ENCODE measurements at places on chromosomes 6 and 20.
A peak's percentile ranks its signal among the peaks of the same experiment; 100 is the strongest.

DNA sequence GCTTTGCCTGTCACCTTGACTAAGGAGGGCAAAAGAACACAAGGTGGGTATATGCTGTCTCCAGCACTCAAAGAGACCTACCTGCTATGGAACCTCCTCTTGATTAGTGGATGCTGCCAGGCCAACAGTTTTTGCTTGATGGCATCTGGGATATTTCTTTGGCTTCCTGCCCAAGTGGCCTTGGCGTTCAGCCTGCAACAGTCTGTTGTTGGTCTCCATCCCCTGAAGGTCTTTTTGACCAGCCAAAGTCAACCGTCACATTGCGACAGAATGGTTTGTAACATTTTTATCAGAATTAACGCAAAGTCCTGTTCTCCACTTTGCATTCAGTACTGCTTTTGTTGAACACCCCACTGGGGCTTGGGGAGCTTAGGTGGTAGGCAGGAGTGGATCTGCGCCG is 37.1 kb downstream of the SERPINB1 start:
- DNase-seq: no peak

- peak; percentile 41 for DNase-seq
Observed at GRCh38 chr6:99746261-99746895, 139.7 kb downstream of the PRDM13 start.

DNA sequence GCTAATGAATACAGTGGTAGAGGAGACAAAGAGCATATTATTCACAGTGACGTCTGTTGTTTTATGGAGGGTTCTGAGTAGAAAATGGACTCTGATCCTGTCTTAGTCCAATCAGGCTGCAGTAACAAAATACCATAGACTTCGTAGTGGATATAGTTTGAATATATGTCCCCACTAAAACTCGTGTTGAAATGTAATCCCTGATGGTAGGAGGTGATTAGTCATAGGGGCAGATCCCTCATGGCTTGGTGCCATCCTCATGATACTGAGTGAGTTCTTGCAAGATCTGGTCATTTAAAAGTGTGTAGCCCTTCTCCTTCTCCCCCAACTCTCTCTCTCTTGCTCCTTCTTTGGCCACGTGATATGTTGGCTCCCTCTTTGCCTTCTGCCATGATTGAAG is 82.5 kb downstream of the CD83 start:
- no peak for DNase-seq

DNA sequence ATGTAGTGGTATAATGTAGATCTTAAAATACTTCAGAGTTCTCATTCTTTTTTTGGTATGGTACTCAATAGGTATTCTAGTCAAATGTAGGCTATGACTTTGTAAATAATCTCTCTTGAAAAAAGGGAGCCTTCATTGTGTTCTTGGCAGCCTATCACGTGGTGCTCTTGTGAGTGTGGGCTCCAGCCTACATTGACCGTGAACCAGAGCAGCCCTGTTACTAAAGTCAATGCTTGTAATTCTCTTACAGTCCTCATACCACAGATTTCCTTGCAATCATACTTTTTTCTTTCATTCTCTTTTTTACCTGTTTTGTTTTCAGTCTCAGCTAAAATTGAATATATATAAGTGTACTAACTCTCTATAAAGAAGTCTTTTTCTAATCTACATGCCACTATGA is 31.1 kb downstream of the ARID1B start:
- DNase-seq: no peak

DNA sequence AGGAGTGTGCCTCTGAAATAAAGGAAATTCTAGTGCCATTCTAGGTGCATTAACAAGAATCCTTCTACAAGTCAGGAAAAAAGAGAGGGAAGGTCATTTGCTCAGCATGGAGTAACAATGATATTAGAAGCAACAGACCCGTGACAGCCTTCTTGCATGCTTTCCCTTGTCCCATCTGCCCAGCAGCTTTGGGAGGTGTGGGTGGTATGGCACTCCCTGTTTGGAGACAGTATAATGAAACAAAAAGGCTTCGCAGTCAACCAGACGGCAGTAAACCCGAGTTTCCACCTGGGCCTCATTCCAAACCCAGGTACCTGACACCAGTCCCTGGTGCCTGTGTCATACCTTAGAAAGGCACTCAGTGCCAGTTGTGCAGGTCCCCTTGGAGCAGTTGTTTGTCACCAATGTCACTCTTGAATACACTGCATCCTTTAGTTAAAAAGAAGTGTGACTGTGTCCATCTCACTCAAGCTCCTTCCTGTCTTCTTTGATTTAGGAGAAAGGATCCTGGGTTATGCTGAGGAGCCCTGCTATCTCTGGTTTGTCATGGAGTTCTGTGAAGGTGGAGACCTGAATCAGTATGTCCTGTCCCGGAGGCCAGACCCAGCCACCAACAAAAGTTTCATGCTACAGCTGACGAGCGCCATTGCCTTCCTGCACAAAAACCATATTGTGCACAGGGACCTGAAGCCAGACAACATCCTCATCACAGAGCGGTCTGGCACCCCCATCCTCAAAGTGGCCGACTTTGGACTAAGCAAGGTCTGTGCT is 14.7 kb downstream of the STK35 start:
- no peak for DNase-seq

GRCh38 chr6:85479208-85479607 is 29.3 kb downstream of the NT5E start:
- DNase-seq: no peak

DNA sequence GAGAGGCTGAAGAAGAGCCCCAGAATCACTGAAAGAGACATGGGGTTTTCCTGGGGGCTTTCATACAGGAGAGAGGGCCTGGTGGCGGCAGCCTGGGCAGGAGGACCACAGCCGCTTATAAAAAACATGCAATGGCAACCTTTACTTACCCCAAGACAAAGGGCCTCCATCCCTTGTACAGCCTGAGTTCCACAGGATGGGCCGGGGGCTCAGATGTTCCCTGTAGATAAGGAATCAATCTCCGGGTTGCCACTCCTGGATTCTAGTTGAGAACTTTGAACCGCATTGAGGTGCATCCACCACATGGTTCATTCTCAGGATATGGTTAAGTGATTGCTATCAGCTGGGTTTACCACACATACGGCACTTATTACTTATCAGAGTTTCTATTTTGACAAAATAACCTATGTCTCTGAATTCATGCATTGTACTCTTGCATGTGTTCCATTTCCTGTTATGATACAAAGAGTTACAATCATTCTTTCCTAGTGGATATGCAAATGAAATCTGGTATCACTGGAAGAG is 677.6 kb downstream of the KIF16B start:
- DNase-seq: no peak

DNA sequence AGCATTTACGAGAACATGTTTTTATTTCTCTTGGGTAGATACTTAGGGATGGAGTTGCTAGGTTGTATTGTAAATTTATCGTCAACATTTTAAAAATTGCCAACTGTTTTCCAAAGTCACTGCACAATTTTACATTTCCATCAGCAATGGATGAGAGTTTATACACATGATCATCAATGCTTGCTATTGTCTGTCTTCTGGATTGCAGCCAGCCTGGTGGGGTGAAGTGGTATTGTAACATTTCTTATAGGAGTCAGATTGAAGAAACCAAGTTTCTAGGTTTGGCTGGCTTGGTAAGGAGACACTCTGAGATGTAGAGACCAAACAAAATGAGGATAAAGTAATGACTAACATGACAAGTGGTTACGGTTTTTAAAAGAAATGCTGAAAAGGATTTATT is 57.1 kb upstream of the HDDC2 start:
- DNase-seq: no peak

DNA sequence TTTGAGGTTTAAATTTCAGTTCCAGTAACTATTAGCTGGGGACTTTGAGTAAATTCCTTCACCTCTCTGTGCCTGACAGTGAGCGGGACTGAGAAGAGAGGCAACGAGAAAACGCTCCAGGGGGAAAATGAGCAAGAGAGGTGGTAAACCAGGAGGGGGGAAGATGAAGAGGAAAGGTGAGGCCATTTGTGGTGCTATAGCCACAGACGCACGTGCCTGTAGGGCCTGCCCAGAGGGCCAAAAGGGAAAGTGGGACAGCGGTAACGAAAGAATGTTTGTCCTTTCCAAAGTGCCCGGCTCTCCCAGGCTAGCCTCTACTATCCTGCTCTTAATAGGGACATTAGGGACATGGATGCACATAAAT is 99.2 kb downstream of the BMP7 start:
- no peak for DNase-seq

- no peak for DNase-seq
Observed at GRCh38 chr20:56953048-56953586, 313.3 kb downstream of the BMP7 start.
